ENCODE measurements at places on chromosomes 7 and 10.
A peak's percentile ranks its signal among the peaks of the same experiment; 100 is the strongest.

DNA sequence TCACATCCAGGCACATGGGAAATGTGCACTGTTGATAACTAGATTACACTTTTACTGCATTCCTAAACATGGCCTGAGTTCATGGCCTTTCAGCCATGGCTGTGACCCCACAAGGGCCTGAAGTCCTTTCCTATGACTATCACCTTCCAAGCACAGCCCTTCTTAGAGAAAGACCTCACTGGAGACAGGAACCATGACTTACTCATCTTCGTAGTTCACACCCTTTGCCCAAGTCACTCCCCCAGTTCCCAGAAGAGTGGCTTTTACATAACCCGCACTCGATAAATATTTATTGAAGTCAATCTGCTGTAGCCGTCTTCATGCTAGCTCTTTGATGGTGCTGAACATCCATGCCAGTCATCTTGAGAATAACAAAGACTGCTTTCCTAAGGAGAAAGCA lies 632.5 kb upstream of the NRP1 start:
- no peak for DNase-seq

DNA sequence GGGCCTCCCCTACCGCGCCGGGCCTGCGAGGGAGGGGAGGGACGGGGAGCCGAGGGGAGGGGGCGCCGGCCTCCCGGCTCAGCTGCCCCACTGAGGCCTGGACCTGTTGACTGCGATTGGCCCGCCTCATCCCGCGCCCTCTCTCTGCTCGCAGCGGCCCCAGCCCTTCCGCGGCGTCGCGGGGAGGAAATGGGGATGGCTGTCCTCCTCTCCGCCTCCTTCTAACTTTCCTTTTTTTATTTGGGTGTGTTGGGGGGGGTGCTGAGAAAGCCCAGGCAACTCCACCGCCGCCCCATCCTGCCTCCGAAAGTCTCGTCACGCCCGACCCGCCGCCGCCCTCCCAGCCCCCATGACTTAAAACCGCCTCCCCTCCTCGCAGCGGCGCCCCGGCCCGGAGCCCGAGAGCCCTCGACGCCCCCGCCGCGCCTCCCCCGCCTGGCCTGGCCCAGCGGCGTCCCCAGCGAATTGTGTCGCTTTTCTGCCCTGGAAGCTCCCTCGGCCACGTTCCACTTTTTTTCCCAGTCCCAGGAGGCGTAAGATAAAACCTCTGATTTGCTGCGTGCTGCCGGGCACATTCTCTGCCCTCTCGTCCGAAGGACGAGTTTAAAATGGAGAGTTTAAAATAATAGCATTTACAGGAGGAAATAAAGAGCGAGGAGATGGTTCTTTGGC lies 842 bp upstream of the SKIDA1 start:
- peak; percentile 88 for DNase-seq

GRCh38 chr10:14878266-14879123 lies at the start of gene SUV39H2:
Gene SUV39H2 (plus strand): TSS chr10:14878866. CDS start chr10:14878889, 23 bp downstream.
- DNase-seq: peak; percentile 97

- no peak for DNase-seq
Observed at GRCh38 chr7:28065721-28066285, 114.8 kb downstream of the JAZF1 start.

DNA sequence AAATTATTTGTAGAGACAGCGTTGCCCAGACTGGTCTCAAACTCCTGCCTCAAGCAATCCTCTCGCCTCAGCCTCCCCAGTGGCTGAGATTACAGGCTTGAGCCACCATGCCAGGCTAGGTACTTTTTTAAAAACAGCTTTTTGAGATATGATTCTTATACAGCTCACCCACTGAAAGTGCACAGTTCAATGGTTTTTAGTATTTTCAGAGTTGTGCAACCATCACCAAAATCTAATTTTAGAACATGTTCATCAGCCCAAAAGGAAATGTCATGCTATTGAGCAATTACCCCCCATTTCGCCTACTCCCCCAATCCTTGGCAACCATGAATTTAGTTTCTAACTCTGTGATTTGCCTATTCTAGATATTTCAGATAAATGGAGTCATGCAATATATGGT lies 73.7 kb downstream of the EVX1 start:
- DNase-seq: no peak

DNA sequence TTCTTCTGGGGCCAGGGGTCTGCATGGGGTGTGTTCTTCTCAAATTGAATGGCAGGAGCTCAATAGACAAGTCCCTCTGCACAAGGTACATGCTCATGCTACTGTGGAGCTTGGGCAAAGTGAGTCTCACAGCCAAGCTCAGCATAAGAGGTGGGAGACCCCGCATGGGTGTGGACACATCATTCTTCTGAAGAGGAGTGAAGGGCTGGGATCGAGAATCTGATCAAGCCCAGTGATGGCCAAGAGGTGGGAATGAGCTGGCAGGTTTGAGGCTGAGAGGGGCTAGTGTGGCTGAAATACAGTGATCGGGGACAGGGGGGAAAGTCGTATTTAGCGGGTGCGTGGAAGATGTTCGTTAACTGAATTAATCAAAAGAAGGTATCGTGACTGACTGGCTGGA lies 32.6 kb downstream of the CDH23 start:
- DNase-seq: no peak

DNA sequence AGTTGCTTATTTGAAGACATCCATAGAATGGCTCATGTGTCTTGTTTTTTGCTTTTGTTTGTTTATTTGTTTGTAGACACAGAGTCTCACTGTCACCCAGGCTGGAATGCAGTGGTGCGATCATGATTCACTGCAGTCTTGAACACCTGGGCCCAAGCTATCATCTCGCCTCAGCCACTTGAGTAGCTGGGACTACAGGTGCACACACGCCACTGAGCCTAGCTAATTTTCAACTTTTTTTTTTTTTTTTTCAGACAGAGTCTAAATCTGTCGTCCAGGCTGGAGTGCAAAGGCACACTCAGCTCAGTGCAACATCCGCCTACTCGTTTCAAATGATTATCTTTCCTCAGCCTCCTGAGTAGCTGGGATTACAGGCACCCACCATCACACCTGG lies 83.3 kb upstream of the KLF6 start:
- no peak for DNase-seq

- no peak for DNase-seq
Observed at GRCh38 chr7:22346383-22347107, 10.4 kb downstream of the RAPGEF5 start.

DNA sequence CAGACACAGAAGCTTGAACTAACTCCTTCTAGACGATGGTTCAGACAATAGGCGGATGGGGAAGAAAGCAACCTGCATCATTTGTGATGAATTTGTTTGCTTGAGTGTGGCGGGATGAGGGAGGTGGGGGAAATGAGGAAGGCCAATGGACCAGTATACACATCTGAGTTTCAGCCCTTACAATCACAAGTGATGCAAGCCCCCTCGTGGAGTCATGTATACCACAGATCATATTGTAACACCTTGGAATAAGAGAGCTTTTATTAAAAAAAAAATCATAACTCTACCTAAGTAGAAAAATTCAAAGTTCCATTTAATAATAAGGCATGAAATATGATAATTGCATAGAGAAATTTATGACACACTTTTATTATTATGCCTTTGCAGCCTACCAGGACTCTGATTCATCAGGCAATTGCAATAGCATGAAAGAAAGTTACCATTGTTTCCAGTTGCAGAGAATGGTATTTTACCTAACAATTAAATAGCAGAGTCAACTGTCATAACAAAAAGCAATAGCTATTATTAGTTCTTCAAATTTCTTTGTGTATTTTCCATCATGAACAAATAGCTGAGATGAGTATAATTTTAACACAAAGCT lies 230.2 kb upstream of the AKR1E2 start:
- DNase-seq: no peak

DNA sequence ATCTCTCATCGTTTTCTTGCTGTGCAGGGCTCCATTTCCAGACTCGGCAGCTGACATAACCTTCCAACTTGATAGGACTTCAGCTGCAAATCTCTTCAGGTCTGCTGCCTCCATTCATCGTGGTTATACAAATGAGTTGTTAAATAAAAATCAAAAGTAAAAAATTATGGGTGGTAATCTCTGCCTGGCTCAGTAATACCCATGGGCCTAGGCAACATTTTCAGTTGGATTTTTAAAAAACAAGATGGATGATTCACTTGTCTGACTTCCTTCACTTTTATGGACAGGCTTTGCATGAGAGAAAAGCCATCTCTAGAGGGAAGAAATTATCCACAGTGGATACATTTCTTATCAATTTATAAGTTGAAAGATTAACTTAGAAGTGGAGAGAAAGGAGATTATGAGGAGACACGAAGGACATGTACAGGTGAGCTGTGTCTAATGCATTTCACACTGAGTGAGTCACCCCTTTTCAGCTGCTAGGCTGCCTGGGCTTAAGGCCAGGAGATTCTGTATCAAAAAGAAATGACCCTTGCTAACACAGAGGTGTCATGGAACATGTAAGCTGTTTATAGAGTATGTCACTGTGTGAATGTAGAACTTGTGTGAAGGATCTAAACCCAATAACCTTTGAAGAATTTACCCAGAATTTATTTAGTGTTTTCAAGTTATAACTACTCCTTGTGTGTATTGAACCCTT lies 495.1 kb downstream of the AUTS2 start:
- no peak for DNase-seq

- DNase-seq: no peak
Observed at GRCh38 chr10:133618851-133619250, 7.7 kb downstream of the FRG2B start.

DNA sequence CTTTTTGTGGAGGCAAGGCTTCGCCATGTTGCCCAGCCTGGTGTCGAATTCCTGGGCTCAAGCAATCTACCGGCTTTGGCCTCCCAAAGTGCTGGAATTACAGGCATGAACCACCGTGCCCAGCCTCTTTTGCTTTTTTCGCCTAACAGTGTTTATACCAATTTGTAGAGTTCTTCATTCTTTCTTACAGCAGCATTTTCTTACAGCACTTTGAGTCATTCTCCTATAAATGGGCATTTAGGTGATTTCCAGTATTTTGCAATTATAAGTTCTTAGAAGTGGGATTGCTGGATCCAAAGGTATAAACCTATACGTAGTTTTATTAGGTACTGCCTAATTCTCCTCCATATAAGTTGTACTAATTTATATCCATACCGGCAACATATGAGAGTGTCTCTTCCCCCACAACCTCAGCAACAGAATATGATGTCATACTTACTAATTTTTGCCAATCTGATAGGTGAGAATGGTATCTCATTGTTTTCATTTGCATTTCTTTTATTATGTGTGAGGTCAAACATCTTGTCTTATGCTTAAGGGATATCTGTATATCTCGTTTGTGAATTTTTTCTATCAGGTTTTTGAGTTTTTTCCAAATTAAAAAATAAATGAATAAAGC lies 39.1 kb downstream of the SUFU start:
- DNase-seq: no peak

GRCh38 chr7:151437159-151437553 lies 2.8 kb downstream of the CRYGN start:
- DNase-seq: no peak

GRCh38 chr7:123692471-123692877 lies 36.8 kb downstream of the LMOD2 start:
- DNase-seq: no peak

DNA sequence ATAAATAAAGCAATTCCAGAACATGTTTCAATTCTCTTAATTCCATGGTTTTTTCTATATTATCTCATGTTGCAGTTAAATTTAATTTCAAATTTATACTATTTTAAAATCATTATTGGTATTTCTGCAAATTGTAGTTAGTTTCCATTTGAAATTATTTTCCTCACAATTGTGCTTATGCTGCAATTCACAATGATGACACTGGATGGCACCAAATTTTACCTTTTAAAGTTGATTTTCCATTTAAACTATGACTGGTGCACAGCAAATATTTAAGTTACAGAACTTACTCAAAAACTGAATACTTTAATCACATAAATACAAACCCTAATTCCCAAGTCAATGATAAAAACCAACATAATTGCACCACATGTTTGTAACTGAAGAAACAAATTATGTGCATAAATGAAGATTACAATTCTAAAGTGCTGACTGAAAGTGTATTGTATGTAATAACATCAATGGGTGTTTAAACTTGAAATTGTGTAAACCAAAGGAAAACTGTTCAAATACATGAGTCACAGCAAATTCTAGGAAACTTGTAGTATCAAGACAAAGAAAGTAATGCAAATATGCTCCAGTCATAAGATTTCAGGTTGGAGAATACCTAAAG lies 75.3 kb upstream of the AASS start:
- DNase-seq: peak; percentile 3

DNA sequence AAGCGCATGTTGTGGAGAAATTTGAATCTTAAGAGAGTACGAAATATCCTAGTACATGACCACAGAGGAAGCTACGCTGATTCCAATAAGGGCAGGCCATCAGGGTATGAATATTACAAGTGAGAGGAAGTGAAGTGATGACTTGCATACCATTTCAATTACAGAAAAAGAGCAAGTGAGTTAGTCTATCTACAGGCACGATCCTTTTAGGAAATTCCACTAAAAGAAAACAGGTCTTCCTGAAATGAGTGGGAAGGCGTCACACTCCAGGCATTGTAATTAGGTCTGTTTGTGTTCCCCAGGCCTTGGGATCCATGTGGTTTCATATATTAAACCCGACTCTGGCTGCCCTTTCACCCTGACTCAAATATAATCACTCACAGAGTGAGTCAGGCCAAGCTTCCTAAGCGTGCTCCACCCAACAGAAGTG lies 152.5 kb downstream of the SEMA3A start:
- peak; percentile 16 for DNase-seq

GRCh38 chr7:140676306-140676705 lies 3.6 kb downstream of the ADCK2 start:
- DNase-seq: no peak

- DNase-seq: no peak
Observed at GRCh38 chr10:34761453-34761852, 53.6 kb downstream of the PARD3 start.

DNA sequence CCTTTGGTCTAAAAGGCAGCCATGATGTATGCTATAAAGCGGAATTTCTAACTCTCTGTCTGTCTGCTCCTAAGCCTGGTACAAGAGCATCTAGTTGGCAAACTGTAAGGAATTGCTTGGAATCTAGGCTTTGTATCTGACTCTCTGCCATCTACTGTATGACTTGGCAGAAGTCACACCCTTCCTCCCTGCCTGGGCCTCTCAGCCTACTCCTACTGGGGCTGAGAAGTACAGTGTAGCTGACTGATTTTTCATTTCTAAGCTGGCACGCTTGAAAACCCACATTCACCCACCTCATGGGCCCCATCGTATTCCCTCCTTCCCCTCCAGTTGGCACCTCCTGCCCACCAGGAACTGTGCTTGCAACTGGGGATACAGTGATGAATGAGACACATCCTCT lies 435.2 kb downstream of the PLXNA4 start:
- DNase-seq: no peak

GRCh38 chr7:45918556-45918955 lies 2.5 kb downstream of the IGFBP3 start:
- DNase-seq: no peak

- no peak for DNase-seq
Observed at GRCh38 chr10:3119796-3120459, 52.6 kb downstream of the PFKP start.
